ENCODE measurements at places on chromosomes 12 and 14. TPM values are rescaled to one million over a fixed set of nuclear protein-coding genes. Genes with fewer than 3 reads are reported as not detected.

PITPNM2 gene
- 6.8 TPM for total RNA-seq

DNA sequence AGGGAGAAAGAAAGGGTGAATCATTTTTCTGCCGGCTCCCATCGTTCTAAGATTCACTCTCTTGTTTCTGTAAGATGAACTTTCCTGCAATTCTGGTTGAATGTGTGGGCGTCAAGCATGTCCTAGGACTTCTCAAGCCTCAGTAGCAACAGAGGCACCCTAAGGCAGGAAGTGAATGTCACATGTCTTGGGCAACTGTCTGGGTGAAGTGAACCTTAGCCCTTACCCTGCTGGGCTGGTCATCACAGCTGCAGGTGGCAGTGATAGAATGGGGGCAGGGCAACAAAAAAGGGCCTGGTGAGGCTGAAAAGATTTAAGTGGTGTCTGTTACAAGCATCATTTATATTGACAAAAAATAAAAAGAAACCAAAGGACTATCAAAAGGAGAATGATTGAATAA is 45.9 kb upstream of the CAND1 start:
- no peak for DNase-seq

DNA sequence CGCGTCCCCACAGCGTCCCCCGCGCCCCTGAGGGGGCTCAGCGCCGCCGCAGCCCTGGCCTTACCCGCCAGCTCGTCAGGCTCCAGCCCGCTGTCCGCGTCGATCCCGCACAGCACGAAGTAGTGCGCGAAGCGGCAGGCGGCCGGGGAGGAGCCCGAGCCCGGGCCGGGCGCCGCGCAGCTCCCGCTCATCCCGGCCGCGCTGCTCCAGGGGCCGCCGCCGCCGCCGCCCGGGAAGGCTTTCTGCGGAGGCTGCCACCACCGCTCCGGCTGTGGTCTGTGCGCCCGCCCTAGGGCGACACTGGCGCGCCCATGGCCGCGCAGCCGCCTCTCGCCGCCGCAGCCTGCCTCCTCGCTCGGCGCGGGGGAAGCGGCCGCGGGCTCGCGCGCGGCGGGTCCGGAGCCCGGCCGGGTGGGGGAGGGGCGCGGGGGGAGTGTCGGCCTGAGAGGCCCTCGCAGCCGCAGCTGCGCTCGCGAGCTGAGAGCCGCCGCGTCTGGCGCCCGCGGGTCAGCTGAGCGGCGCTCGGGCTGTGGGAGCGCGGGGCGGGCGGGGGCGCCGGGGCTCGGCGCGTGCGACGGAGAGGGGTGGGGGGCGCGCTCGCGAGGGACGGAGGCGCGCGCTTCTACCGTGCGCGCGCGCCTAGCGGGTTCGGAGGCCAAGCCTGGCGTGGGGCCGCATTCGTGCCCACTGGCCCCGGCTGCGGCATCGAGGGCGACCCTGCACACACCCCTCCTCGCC is at the start of gene DENND5B:
DENND5B (minus strand) TSS at position 495 of the 738 bp plus-strand sequence; CDS start at position 191, 304 bp downstream.
- peak; percentile 80 for DNase-seq

DNA sequence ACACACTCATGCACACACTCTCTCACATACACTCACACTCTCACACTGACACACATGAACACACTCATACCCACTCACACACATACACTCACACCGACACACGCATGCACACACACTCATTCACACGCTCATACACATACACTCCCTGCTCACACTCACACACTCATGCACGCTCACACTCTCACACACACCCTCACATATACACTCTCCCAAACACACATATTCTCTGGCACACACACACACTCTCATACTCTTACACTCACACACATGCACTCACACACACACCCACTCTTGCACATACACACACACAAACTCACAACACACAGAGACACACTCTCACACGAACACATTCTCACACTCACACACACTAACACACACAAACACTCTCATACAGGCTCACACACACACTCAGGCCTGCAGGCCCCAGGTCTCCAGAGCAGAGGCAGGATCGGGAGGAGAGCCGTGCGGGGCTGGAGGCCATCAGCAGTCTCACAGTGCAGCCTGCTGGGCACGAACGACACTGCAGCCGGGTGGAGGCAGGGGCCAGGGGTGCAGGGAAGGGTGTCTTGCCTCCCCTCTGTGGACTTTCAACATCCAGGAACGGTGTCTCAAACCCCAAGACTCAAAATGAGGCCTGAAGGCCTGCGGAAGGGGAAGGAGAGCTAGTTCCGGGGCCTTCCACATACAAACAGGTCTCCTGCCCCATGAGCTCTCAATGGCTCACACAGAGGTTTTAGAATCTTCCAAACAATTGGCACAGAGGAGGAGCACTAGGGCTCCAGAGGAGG is 148.7 kb downstream of the ANO2 start:
- DNase-seq: no peak

KRT6B gene
- not detected for total RNA-seq

DNA sequence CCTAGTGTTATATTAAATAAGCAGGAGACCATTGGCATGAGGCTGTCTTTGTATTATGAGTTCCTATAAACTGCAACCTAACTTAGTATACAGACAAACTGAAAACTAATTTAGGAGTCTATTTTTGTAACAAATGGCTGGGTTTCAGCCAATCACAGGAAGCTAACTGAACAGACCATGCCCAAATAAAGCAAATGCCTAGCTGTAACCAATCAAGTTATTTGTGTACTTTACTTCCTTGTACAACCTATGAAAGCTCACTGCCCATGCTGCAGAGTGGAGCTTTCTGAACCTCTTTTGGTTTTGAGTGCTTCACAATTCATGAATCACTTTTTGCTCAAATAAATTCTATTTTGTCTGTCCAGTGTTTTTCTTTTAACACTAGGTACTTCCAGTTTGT is 41.6 kb downstream of the GUCY2C start:
- no peak for DNase-seq

Data from uterus (tissue), 4 donors.